SK-N-SH (cell line): ENCODE measurements at places on chromosomes 4 and X. TPM values are rescaled to one million over a fixed set of nuclear protein-coding genes. Genes with fewer than 3 reads are reported as not detected.

DNA sequence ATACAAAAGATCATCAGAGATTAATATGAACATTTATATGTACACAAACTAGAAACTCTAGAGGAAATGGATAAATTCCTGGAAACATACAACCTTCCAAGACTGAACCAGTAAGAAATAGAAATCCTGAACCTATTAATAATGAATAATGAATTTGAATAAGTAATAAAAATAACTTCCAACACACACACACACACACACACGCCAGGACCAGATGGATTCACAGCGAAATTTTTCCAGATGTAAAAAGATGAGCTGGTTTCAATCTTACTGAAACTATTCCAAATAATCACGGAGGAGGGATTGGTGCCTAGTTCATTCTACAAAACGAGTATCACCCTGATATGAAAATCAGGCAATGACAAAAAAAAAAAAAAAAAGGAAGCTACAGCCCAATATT is 1095.0 kb downstream of the FAT4 start:
- H3K27me3 ChIP-seq = no peaks in the 10 kb centered on the region
- H3K4me3 ChIP-seq = no peak overlapping the region
- H3K27ac ChIP-seq = no peak overlapping the region
- H3K36me3 ChIP-seq = no peaks in the 10 kb centered on the region

DNA sequence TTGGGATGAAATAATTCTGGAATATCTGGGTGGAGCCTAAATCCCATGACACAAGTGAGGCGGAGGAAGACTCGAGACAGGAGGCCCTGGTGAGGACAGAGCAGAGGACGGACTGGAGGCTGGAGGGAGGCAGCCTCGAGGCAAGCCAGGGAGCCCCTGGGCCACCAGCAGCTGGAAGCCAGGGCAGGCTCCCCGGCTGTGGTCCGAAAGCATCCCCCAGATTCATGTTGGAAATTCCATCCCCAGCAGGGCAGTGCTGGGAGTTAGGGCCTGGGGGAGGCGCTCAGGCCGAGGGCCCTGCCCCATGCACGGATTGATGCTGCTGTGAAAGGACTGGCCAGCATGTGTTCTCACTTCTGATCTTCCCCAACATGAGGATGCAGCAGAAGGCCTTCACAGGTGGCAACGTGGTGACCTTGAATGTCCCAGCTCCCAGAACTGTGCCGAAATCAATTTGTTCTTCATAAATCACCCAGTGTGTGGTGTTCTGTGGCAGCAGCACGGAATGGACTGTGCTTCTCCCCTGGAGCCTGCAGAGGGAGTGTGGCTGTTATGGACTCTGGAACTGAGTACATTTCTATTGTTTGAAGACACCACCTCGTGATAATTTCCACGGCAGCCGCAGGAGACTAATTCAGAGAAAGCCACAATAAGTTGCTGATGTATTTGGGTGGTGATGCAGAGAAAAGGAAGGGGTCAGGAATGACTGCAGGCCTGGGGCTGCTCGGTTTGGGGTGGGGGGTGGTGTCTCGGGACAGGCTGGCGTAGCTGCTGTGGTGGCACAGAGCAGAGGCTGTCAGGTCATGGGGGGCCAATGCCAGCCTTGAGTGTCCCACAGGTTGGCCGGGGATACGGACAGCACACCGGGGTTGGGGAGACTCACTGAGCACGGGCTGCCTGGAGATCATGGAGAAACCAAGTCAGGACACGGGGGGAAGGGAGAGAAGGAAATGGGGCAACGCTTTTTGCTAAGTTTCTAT is 56.9 kb downstream of the PCGF3 start:
- H3K27ac ChIP-seq = peak overlapping the region; percentile 36; the same call in 1 of the 2 replicates
- no peak overlapping the region for H3K4me3 ChIP-seq
- H3K4me1 ChIP-seq = peaks cover 4% of the 10 kb centered on the region; the same call in 1 of the 2 replicates
- H3K27me3 ChIP-seq = no peaks in the 10 kb centered on the region
- DNase-seq = peak; percentile 62
- peaks cover 36% of the 10 kb centered on the region for H3K36me3 ChIP-seq

GRCh38 chr4:160299177-160299576 is 1196.3 kb downstream of the RAPGEF2 start:
- H3K36me3 ChIP-seq = no peaks in the 10 kb centered on the region
- H3K27me3 ChIP-seq = no peaks in the 10 kb centered on the region
- peak overlapping the region; percentile 98 for H3K27ac ChIP-seq
- H3K4me1 ChIP-seq = no peaks in the 10 kb centered on the region
- no peak overlapping the region for H3K4me3 ChIP-seq

GRCh38 chr4:80948995-80949394 is 81.5 kb upstream of the BMP3 start:
- no peaks in the 10 kb centered on the region for H3K36me3 ChIP-seq
- no peak overlapping the region for H3K4me3 ChIP-seq

DNA sequence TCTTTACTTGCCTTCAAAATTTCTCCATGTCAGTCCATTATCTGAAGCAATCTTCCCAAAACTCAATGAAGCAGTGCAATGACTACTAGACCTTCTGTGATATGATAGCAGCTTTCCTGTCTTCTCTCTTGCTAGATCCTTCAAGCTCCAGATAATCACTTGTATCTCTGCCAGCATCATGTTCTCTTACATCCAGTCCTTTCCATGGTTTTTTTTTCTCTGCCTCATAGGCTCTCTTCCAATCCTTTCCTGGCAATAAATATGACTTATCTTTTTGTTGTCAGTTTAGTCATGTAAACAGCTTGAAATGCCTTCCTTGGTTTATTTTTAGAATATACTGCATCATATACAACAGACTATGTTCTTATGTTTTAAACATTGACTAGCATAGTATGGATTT is 193.5 kb downstream of the CFAP299 start:
- DNase-seq = no peak
- no peak overlapping the region for H3K4me3 ChIP-seq
- no peaks in the 10 kb centered on the region for H3K4me1 ChIP-seq
- no peaks in the 10 kb centered on the region for H3K27me3 ChIP-seq
- no peak overlapping the region for H3K27ac ChIP-seq

DNA sequence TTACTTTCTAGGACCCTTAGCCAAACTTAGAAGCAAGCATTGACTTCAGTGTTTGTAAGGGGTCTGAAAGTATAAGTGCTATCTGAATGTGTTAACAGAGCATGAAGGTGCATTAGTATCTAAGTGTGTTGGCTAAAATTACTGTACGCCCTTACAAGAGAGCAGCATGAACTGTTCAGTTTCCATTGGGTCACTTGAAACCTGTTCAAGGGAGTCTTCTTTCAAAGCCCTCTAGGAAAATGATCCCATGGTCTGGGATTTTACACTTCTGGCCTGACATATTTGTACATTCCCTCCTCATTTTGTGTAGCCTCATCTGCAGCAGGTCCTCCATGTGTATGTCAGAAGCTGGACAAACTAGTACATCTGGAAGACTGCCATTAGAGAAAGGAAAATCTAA is 3.2 kb downstream of the PRDX4 start:
- peaks cover 25% of the 10 kb centered on the region for H3K36me3 ChIP-seq
- H3K4me1 ChIP-seq = peaks cover 4% of the 10 kb centered on the region; the same call in 1 of the 2 replicates
- H3K27me3 ChIP-seq = no peaks in the 10 kb centered on the region
- DNase-seq = no peak

Gene VEGFC
- 81.9 and 84.7 TPM in 2 replicates for polyA plus RNA-seq

Gene RBMX2
- 22.7 and 23.6 TPM in 2 replicates for polyA plus RNA-seq

GRCh38 chr4:134862116-134862515 is 660.5 kb upstream of the PABPC4L start:
- no peaks in the 10 kb centered on the region for H3K36me3 ChIP-seq
- DNase-seq = no peak
- H3K27ac ChIP-seq = no peak overlapping the region
- H3K4me3 ChIP-seq = no peak overlapping the region
- H3K27me3 ChIP-seq = no peaks in the 10 kb centered on the region
- H3K4me1 ChIP-seq = no peaks in the 10 kb centered on the region; the same call in 1 of the 2 replicates

- no peak overlapping the region for H3K4me3 ChIP-seq
- H3K27ac ChIP-seq = no peak overlapping the region
- no peaks in the 10 kb centered on the region; the same call in 1 of the 2 replicates for H3K27me3 ChIP-seq
Observed at GRCh38 chrX:153468008-153468580, 2.3 kb downstream of the HAUS7 start.

Gene GPRASP1
- 2.7 and 3.2 TPM in 2 replicates for polyA plus RNA-seq

GRCh38 chrX:1416327-1416784 is 24.4 kb upstream of the SLC25A6 start:
- DNase-seq = no peak
- H3K4me3 ChIP-seq = no peak overlapping the region
- no peaks in the 10 kb centered on the region for H3K4me1 ChIP-seq
- H3K36me3 ChIP-seq = peaks cover 12% of the 10 kb centered on the region; the same call in 1 of the 2 replicates

Gene IL21
- polyA plus RNA-seq = not detected in 2 replicates

GRCh38 chr4:76626686-76627465 is 191.8 kb downstream of the SHROOM3 start:
- H3K36me3 ChIP-seq = no peaks in the 10 kb centered on the region
- H3K27me3 ChIP-seq = no peaks in the 10 kb centered on the region
- peak; percentile 21 for DNase-seq
- H3K4me3 ChIP-seq = no peak overlapping the region

- no peak overlapping the region for H3K27ac ChIP-seq
- DNase-seq = no peak
- H3K27me3 ChIP-seq = no peaks in the 10 kb centered on the region
- H3K4me1 ChIP-seq = no peaks in the 10 kb centered on the region; the same call in 1 of the 2 replicates
- H3K36me3 ChIP-seq = peaks cover 46% of the 10 kb centered on the region
Observed at GRCh38 chr4:2671267-2671895, 84.8 kb downstream of the TNIP2 start.

DNA sequence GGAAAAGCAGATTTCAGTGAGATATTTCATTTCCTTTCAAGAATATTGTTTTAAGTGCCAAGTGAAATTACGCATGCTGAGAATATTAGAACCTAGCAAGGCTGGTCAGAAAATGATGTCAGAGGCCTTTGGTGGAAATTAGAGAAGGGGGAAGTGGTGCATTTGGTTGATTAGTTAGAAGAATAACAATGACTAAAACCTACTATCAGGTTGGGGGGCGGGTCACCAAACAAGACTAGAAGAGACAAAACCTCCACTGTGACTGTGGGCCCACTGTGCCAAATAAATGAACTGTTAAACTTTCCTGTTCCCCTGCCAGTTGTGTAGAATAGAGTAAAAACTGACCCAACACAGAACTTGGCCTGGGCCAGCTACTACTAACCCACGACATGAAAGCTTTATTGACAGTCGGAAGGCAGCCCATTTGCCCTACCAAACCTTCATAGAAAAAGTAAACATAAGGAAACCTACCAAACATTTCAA is 2.9 kb downstream of the RAPGEF2 start:
- peaks cover 18% of the 10 kb centered on the region for H3K4me1 ChIP-seq
- H3K4me3 ChIP-seq = peak overlapping the region; percentile 70
- no peaks in the 10 kb centered on the region for H3K27me3 ChIP-seq
- no peak for DNase-seq
- H3K36me3 ChIP-seq = no peaks in the 10 kb centered on the region

DNA sequence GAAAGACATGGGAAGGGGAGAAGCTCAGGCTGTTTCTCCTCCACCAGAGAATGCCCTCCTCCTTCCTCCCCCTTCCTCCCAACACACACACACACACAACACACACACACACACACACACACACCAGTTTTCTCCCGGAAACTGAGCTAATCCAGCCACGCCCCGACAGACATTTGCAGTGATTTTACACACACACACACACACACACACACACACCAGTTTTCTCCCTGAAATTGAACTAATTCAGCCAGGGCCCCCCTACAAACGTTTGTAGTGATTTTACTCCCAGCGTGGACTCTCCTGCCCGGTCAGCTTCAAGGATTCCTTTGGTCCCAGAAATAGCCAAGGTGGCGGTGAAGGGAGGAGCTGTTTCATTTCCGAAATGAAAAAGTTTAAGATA is 32.9 kb upstream of the STX18 start:
- no peaks in the 10 kb centered on the region; the same call in 1 of the 2 replicates for H3K4me1 ChIP-seq
- peak overlapping the region; percentile 48; the same call in 1 of the 2 replicates for H3K4me3 ChIP-seq
- H3K27ac ChIP-seq = no peak overlapping the region
- no peaks in the 10 kb centered on the region for H3K36me3 ChIP-seq
- no peaks in the 10 kb centered on the region for H3K27me3 ChIP-seq
- DNase-seq = no peak

DNA sequence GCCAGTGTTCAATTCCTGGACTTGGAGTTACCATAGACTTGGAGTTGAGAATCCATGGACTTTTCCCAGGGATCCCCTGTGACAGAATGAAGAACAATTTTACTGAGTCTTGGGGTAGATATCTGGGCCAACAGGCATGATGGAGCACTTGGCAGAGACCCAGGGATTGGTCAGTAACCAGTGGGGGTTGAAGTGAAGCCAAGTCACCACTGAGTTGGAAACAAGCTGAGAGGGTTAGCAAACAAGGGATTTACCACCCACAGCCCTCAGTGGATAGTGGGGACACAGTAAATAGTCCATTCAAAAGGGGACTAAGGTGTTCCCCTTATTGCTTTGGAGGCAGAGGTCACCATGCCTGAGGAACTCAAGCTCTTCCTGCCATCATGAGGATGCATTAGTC is 281.7 kb downstream of the PPP1R2C start:
- H3K4me1 ChIP-seq = no peaks in the 10 kb centered on the region
- no peaks in the 10 kb centered on the region for H3K36me3 ChIP-seq
- no peak overlapping the region for H3K27ac ChIP-seq
- no peak for DNase-seq
- no peak overlapping the region for H3K4me3 ChIP-seq
- H3K27me3 ChIP-seq = no peaks in the 10 kb centered on the region; the same call in 1 of the 2 replicates

DNA sequence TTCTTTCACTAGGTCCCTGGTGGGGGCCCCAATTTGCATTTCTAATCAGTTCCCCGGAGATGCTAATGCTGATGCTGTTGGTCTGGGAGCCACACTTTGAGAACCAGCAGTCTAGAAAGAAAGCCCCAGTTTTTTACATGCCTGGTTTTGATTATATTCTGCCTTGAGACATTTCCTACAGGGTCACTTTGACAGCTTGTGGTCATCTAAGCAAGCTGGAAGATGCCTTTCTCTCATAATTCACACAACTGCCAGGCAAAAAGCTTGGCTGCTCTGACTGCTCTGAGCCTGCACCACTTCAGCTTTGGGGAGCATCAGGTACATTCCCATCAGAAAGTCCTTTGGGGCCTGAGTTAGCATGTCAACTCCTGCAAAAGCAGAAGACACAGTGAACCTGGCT is 5.9 kb upstream of the PLAC1 start:
- no peaks in the 10 kb centered on the region for H3K27me3 ChIP-seq
- peak overlapping the region; percentile 54; the same call in 1 of the 2 replicates for H3K27ac ChIP-seq
- H3K36me3 ChIP-seq = no peaks in the 10 kb centered on the region

GRCh38 chrX:100376576-100376975 is 33.5 kb downstream of the PCDH19 start:
- no peak overlapping the region for H3K4me3 ChIP-seq
- H3K4me1 ChIP-seq = no peaks in the 10 kb centered on the region
- no peaks in the 10 kb centered on the region; the same call in 1 of the 2 replicates for H3K27me3 ChIP-seq
- H3K27ac ChIP-seq = no peak overlapping the region
- no peaks in the 10 kb centered on the region for H3K36me3 ChIP-seq
- DNase-seq = no peak

GRCh38 chr4:26425953-26426352 is 64.3 kb downstream of the CCKAR start:
- H3K4me3 ChIP-seq = no peak overlapping the region
- DNase-seq = no peak
- no peaks in the 10 kb centered on the region for H3K27me3 ChIP-seq
- H3K36me3 ChIP-seq = peaks cover 37% of the 10 kb centered on the region

- H3K27ac ChIP-seq = no peak overlapping the region
- no peaks in the 10 kb centered on the region for H3K4me1 ChIP-seq
- no peaks in the 10 kb centered on the region for H3K27me3 ChIP-seq
- DNase-seq = no peak
- no peaks in the 10 kb centered on the region for H3K36me3 ChIP-seq
Observed at GRCh38 chr4:96946552-96946951, 1106.7 kb downstream of the PDHA2 start.

- no peaks in the 10 kb centered on the region for H3K36me3 ChIP-seq
- H3K4me1 ChIP-seq = no peaks in the 10 kb centered on the region
- no peak for DNase-seq
- no peak overlapping the region for H3K4me3 ChIP-seq
- H3K27ac ChIP-seq = no peak overlapping the region
- no peaks in the 10 kb centered on the region for H3K27me3 ChIP-seq
Observed at GRCh38 chr4:144614850-144615585, 30.9 kb upstream of the HHIP start.

Gene REPS2
- 0.62 and 0.73 TPM in 2 replicates for polyA plus RNA-seq
